Fibroblast of villous mesenchyme (primary cell): ENCODE measurements at places on chromosomes 2 and 18. TPM values are rescaled to one million over a fixed set of nuclear protein-coding genes. Genes with fewer than 3 reads are reported as not detected.

ORC2 gene
- total RNA-seq = 10.0 and 22.5 TPM in 2 replicates

ERFE gene
- 0.86 and 2.9 TPM in 2 replicates for total RNA-seq

- DNase-seq = peak; percentile 55
These were observed 96.2 kb downstream of the TANC1 start for GRCh38 chr2:159064446-159065301.

GRCh38 chr2:283996-284794 is 3.7 kb downstream of the ALKAL2 start:
- no peak for DNase-seq

GRCh38 chr2:146048141-146048540 is 1528.2 kb upstream of the ZEB2 start:
- DNase-seq = no peak

DNA sequence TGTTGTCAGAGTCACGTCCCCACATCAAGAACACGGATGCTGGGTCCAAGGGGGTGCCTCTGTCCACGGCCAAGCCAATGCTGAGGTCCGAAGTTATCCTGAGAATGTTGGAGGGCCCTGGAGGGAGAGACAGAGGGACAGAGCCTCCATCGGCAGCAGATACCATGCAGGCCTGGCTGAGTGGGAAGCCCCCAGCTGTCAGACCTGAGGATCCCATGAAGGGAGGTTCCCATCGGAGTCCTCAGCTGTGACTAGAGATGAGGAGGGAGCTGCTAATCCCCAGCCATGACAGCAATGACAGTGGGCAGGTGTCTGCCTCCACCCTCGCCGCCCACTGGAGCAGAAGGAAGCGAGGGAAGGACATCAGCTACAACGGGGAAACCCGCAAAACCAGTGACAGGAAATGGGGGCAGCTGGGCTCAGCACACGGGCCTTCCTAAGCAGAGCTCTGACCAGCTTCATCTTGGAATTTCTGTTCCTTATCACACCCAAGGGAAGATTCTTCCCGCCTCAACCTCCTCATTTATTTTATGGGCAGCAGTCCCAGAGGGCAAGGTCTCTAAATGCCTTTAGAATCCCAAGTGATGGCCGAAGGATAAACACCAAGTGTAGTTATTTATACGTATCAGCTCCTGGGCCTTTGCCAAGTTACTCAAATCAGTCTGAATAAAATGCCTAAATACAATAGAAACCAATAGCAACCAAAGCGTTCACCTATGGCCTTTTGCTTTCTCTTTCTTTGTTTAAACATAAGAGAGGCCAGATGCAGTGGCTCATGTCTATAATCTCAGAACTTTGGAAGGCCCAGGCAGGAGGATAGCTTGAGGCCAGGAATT is 32.2 kb downstream of the FAM178B start:
- DNase-seq = no peak

DNA sequence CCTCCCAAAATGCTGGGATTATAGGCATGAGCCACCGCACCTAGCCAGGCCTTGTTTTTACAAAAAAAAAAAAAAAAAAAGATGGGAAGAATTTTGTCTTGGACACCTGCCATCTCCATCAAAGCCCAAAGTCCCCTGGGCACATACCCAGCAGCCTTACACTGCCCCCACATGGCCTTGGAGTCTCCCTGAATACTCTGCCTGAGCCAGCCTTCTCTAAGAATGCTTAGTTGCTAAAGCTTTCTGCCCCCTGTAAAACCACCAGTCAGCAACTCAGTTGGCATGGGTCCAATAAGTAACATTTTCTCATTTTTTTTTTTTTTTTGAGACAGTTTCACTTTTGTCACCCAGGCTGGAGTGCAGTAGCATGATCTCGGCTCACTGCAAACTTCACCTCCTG is 40.6 kb downstream of the SPC25 start:
- DNase-seq = peak; percentile 15

- DNase-seq = no peak
These were observed 48.8 kb upstream of the IHH start for GRCh38 chr2:219109471-219109870.

GRCh38 chr2:41972179-41972578 is 75.6 kb upstream of the PKDCC start:
- DNase-seq = no peak

GRCh38 chr2:72153026-72153791 is 5.5 kb upstream of the CYP26B1 start:
- DNase-seq = no peak

GRCh38 chr2:17539611-17540092 is 844 bp upstream of the VSNL1 start:
- DNase-seq = peak; percentile 26

GRCh38 chr2:28356095-28356911 is 36.4 kb upstream of the FOSL2 start:
- DNase-seq = peak; percentile 93
